ENCODE measurements at places on chromosomes 3 and 15.
A peak's percentile ranks its signal among the peaks of the same experiment; 100 is the strongest.

DNA sequence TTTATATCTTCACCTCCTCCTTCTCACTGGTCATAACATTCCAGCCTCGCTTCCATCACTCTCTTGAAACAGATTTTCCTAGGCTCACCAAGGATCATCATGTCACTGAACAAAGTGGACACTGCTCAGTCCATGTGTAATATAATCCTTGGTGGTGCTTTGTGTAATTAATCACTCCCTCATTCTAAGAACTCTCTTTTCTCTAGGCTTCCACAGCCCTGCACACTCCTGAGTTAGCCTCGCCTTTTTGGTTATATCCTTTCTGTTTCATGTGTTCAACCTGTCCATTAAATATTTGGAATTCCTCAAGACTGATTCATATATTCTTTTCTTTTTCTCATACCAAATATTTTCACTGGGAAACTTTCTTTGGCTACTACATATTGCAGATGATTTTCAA is 440.8 kb downstream of the PYDC2 start:
- no peak for DNase-seq

DNA sequence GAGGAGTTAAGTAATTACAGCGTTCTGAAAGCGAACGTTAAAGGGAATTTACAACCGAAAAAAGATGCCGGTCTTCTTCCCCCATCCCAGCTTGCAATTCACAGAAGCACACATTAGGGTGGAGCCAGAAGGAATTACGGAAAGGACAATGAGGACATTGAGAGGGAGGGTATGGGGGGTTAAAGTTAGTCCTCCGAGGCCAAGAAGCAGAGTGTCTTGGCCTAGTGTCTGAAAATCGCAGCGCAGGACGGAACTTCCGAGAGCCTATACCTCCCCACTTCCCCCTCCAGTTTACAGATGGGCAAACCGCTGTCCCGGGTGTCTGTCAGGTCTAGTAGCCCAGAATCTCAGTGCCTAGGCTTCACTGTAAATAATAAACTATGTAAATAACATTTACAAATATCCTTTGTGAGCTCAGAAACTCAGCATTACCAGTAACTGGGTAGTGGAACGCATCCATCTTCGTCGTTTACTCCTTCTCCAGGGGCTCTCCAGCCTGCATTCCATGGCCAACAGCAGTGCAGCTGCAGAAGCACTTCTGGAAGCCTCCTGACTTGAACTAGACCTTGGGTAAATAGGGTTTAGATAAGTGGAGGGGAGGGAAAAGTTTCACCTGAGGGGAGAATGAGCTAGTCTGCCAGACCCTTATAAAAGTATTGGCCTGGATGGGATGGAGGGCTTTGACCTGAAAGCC is 922 bp downstream of the ADPRH start:
- DNase-seq = no peak

- DNase-seq = no peak
Observed at GRCh38 chr3:46882377-46883053, 5.0 kb downstream of the PTH1R start.

DNA sequence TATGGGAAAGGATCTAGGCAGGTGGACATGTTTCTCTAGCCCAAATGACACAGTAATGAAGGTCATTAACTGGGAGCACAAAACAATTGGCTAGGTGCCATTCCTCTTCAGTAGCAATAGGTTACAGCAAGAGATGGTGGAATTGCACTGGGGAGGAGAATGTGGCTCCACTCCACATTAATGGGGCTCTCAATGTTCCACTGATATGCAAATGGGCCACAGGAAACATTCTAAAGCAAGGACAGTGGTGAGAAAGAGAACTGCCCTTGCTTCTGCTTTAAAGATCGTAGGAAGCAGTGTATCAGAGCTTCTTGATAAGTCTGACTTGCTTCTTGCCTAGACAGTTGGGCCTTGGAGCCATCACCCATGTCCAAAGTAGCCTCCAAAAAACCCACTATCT is 271.4 kb upstream of the PPP2R3A start:
- peak; percentile 47 for DNase-seq
